ENCODE measurements at places on chromosomes 4 and X. TPM values are rescaled to one million over a fixed set of nuclear protein-coding genes. Genes with fewer than 3 reads are reported as not detected.

DNA sequence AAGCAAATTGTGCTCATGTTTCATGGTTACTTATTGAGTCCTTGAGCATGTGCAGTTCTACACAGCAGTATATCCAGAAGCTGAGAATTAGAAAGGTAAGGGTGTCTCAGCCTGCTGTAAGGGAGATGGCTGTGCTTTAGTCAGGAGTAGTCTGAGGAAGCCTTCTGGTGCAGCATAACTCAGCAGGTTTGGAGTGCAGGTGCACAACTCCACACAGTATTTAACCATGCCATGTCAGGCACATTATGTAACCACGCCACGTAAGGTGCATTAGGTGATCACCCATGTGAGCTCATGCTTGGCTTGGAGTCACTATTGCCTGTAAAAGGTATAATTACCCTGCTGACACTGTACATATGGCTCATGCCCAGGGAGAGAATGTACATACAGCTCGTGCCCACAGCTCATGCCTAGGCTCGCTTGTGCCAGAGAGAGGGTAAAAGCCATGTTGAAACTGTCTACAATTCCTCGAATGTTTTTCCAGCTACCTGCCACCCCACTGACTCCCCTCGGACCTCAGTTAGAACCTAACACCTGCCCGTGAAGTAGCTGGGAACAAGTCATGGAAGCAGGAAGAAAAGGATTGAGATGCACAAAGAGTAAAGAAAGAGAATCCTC lies 37.8 kb downstream of the UCHL1 start:
- DNase-seq: no peak

DNA sequence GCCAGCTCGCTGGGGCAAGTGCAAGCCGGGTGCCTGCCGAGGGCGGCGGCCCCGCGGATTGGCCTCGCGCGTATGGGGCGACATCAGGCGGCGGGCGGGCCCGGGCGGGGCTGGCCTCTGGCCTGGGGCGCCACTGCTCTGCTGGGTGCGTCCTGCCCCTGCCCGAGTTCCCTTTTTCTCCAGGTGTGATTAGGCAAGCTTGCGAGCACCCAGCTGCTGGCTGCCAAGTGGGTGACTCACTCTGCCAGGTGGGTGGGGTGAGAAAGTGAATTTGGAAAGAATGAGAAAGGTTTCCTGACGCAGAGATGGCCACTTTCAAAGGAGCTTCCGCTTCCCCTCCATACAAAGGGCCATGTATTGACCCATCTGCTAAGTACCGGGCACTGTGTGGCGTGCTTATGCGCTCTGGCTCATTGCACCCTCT lies 32.5 kb downstream of the FGFBP1 start:
- DNase-seq: no peak

- no peak for DNase-seq
Measured at GRCh38 chr4:61067381-61067780, 132.7 kb upstream of the ADGRL3 start.

- DNase-seq: no peak
Measured at GRCh38 chr4:107125496-107125895, 89.4 kb upstream of the DKK2 start.

GRCh38 chrX:136275553-136275952 lies 24.4 kb upstream of the MAP7D3 start:
- DNase-seq: no peak

GRCh38 chrX:124098089-124098488 lies 136.6 kb downstream of the STAG2 start:
- DNase-seq: no peak

DNA sequence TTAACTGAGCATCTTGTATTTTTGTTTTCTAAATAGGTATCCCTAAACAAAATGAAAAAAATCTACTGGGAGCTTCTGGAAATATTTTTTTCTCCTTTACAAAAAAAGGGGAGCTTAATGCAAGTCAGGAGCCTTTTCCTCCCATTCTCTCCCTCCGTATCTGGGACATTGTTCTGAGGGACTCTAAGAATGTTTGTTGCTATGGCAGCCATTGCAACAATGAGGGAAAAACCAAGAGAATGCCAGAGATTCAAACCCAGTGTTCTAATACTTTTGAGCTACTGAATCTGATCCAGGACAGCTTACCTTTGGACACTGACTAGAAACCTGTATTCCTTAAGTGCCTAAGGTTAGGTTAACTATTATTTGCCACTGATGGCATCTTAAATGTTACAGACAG lies 485.7 kb upstream of the HS3ST1 start:
- DNase-seq: no peak

DNA sequence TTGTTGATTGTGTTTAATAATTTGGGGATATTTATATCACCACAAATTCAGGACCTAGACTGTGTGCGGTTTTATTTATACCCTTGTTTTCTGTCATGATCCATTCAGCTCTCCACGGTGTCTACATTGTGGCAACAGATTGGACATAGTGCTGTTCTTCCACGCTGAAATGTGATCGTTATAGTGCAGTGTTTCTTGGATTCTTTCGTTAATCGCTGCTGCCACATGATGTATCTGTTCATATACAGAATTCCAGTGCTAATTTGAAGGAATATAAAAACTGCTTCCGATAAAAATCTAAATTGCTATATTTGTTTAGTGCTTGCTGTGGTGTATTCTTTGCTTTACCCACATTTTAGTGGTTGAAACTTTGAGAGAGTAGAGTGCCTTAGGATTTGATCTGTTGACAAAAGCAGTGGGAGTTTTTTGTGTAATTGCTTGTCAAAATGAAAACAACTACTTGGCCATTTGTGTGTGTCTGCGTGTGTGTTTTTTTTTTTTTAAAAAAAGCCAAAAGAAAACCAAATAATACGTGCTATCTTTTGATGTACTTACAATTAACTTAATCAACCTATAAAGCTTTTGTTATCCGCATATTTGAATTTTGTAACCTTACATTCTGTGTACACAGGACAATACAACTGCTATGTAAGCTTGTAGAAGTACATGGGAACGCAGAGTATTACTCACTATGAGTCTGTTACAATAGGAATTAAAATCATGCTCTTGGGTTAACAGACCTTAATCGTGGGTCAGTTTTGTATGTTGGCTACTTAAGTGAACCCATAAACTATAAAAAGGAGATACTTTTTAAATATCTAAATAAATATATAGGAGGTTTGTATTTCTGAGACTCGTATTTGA lies 353.3 kb downstream of the ARHGAP24 start:
- no peak for DNase-seq

- no peak for DNase-seq
Measured at GRCh38 chrX:118536687-118537461, 41.3 kb downstream of the DOCK11 start.

RXFP1 gene
- total RNA-seq: 6.2 TPM

YIPF7 gene
- 6.7 TPM for total RNA-seq

TEX13D gene
- not detected for total RNA-seq

MAGEC2 gene
- not detected for total RNA-seq

Data from occipital lobe (tissue), 3 donors.